Cardiac fibroblast (primary cell): ENCODE measurements at places on chromosomes 13 and 19.

- no peak for DNase-seq
Measured at GRCh38 chr13:32978278-32978677, 37.9 kb upstream of the KL start.

- no peak for DNase-seq
Measured at GRCh38 chr19:29596080-29596727, 9.9 kb upstream of the POP4 start.

DNA sequence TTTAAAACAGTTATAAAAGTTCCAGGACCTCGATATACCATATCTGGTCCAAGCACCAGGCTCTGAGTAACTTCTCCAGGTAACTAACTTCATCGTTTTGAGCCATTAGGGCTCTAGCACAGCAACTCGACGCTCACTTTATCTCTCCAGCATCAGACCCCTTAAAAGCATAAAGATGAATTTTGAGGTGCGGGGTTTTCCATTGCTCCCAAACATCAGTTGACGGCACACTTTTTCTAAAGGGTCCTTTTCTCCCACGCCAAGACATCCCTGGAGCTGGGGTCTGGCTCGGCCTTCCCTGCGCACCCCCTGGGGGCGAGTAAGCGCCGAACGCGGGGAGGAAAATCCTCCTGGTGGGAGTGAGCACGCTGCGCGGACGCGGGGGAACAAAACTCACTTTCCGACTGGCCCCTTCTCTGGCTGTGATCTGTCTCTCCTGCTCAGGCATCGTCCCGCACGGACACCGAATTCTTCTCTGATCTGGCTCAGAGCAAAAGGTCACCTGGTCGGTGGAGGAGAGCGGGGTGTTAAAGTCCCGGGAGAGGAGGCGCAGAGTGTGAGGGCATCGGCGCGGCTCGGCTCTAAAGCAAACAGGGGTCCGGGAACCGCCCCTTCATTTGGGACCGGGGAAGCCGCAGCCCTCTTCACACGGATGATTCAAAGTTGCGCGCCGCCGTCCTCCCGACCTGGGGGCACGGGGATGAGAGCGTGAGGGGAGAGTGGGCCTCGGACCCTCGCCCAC is at the start of gene ATP7B:
Gene ATP7B, minus strand, starts transcription at position 561 of the 742 bp plus-strand sequence. Its CDS starts 113 bp downstream, at position 448.
- DNase-seq, result no peak

DNA sequence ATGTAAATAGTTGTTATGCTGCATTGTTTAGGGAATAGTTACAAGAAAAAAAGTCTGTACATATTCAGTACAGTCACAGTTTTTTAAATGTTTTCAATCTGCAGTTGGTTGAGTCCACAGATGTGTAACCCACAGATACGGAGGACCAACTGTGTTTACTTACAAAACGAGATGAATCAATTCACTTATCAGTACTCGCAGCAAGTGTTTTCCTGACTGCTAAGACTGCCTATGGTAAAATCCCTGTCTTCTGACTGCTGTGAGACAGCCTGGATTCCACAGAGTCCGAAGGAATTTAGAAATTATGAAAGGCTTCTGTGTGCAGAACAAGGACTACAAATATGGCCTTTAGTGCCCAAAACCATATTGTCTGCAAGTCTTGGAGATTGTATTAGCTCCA is 45.7 kb upstream of the C1QTNF9 start:
- peak; percentile 61 for DNase-seq

- peak; percentile 71 for DNase-seq
Measured at GRCh38 chr13:39451301-39451700, 151.7 kb downstream of the LHFPL6 start.
